ENCODE measurements at places on chromosomes 1 and 21.
A peak's percentile ranks its signal among the peaks of the same experiment; 100 is the strongest.

- DNase-seq, result no peak
These were observed 67.6 kb upstream of the C8B start for GRCh38 chr1:57033222-57034001.

DNA sequence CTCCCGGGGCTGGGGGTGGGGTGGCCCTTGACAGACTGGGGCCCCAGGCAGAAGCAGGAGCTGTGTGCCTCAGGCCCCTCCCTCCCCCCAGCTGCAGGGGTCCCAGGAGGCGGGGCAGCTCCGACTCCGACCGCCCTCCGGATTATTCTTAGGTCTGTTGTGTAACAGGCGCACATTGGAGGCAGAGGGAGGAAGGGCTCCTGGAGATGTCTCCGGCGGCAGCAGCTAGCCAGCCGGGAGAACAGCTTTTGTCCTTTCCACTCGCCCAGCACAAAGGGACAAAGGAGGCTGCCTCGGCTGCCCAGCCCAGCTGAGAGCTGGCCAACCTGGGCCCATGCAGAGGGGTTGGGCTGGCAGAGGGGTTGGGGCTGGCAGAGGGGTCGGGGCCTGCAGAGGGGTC is 29.7 kb upstream of the PLCH2 start:
- DNase-seq, result no peak

DNA sequence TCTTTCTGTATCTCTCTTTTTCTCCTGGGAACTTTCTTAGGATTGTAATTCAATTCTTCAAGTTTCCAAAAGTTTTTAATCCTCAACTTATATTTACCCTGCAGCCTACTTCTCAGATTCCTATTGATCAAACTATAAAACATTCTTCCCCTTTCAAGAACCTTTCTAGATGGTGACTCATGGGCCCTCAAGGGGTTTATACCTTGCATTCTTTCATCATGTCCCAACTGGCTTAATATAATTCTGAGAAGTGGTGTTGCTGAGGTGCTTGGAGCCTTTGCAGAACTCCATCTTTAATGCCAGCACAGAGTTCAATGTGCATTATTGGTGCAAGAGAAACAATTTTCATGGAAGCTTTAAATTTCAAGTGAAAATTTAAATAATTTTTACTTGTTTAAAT is 273.4 kb downstream of the VAV3 start:
- DNase-seq, result no peak

DNA sequence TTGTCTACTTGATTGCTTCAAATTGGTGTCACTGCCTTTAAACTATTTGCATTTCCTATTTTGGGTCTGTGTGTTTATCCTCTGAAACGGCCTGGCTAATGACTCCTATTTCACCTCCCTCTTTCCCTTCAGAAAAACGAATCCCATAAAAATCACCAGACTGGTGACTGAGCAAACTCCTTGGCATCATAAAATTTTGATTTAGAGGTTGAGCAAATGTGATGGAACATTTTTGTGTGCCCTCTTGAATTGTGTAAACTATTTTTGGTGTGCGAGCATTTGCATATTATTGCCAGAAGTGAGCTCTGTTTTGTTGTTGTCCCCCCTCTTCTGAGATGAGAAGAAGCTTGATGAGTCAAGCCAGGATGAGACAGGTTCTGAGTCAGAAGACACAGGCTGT is 316.1 kb downstream of the AJAP1 start:
- DNase-seq, result no peak

- DNase-seq, result no peak
These were observed 123.8 kb upstream of the RAB4A start for GRCh38 chr1:229147072-229147471.

GRCh38 chr1:193367863-193368262 is 181.4 kb upstream of the B3GALT2 start:
- DNase-seq, result no peak

GRCh38 chr1:157963713-157964112 is 29.7 kb upstream of the KIRREL1 start:
- DNase-seq, result no peak

- DNase-seq, result no peak
These were observed 39.2 kb upstream of the LRRC8D start for GRCh38 chr1:89781494-89782126.

DNA sequence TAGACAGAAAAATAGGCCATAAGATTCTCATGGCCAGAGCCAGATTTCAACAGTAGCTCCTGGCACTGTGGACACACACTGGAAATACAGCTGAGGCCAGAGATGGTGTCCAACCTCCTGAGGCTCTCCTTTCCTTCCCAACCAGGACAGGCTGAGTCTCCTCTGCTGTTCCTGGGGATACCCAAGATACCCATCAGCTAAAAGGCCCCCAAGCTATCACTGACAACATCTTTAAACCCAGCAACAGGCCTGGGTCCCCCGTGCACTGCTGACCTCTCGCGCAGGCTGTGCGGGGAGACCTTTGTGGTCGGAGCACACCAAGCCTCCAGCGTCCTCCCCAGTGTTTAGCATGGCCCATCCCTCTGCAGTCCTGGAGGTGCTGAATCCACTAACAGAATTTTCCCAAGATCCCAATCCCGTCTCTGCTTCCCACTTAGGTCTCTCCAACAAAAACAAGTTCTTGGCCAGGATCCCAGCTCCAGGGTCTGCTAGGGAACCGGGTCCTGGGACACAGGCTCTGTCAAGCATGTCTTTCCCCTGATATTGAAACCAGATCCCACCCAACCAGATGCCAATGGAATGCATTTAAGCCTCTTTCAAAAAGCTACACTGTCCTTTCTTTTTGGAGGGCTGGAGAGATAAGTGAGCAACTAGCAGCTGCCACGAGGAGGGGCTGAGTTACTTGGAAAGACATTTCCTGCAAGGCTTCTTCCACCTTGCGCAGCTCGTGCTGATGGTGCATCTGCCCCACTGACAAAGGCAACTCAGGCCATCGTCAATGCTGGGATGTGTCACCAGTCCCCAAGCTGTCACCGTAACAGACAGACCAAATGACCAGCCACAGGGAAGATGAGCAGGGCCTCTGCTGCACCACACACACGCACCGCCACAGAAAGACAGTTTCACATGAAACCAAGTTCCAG is 73.2 kb downstream of the BCAR3 start:
- DNase-seq, result no peak

DNA sequence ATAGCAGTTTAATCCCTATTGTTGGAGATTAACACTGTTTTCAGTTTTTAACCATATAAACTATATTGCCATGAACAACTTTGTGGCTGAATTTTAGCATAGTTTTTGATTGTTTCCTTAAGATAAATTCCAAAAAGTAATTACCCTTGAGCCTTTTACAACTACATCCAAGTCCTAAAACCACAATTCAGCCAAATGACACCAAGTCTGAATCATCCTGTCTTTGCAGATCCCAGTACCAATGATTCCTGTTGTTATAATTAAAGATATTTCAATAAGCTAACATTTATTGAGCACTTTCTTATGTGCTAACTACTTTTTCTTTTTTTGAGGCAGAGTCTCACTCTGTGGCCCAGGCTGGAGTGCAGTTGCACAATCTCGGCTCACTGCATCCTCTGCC is 35.6 kb downstream of the IL23R start:
- no peak for DNase-seq

- no peak for DNase-seq
These were observed 432.0 kb upstream of the BEND5 start for GRCh38 chr1:49208712-49209111.

GRCh38 chr1:90924982-90925381 is 96.9 kb downstream of the ZNF644 start:
- no peak for DNase-seq

GRCh38 chr1:32100359-32100758 is 7.5 kb upstream of the KPNA6 start:
- no peak for DNase-seq

GRCh38 chr1:160066829-160067745 is 2.9 kb downstream of the KCNJ10 start:
- DNase-seq, result no peak

- no peak for DNase-seq
These were observed 17.7 kb downstream of the CD1E start for GRCh38 chr1:158371188-158371953.

GRCh38 chr21:39805983-39806382 is 61.0 kb downstream of the IGSF5 start:
- DNase-seq, result no peak

- DNase-seq, result no peak
These were observed 33.9 kb downstream of the EIF2D start for GRCh38 chr1:206578068-206578977.

DNA sequence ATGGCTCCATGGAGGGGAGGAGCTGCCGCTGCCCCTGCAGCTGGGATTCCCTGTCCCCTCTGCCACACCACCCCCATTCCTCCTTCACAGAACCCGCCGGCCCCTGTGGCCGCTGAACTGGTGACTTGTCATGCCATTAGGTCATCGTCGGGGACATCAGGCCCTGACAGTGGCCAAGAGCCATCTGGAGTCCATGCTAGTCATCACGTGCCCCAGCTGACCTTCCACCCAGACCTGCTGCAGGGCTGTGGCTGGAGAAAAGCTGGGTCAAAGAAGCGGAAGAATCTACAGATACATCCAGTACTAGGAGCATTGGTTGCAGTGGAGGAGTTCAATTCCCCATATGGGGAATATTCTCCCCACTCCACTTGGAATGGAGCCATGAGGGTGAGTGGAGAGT is 78.1 kb downstream of the KCNJ15 start:
- DNase-seq, result no peak

GRCh38 chr1:223885614-223886013 is 39.9 kb upstream of the TP53BP2 start:
- no peak for DNase-seq

GRCh38 chr1:110800079-110800478 is 72.9 kb upstream of the CD53 start:
- DNase-seq, result no peak

DNA sequence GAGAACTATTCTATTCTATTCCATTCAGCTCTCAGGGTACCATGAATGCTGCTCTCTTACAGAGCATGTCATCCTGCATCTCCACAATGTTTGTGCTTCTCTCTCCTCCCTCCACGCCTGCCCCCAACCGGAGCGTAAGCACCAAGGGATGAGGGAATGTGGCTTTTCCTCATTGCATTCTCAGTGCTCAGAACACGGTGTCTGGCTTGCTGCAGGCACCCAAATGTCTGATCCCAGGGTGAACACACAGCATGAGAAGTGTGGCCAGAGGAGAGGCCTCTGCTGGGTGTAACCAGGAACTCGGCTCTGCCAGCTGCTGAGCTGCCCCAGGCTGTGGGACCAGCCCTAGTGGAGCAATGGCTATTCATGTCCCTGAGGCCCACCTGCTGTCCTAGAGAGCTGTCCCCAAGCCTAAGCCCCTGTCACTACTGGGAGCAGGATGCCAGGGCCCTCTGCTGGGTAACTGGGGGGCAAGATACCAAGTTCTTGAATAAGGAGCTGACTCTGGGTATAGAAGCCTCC is 38.3 kb downstream of the OLFML2B start:
- no peak for DNase-seq

DNA sequence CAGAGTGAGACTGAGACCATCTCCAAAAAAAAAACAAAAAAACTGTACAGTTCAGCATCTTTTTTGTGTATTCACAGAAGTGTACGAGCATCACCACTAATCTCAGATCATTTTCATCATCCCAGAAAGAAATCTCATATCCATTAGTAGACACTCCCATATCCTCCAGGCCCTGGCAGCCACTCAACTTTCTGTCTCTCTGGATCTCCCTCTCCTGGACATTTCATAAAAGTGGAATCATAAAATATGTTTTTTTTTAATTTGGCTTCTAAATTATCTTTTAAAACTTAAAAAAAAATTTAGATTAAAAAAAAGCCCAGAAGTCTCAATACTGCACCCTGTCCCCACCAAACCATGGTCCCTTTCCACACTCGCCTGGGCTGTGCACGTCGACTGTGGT is 22.1 kb downstream of the RIPPLY3 start:
- DNase-seq, result no peak

DNA sequence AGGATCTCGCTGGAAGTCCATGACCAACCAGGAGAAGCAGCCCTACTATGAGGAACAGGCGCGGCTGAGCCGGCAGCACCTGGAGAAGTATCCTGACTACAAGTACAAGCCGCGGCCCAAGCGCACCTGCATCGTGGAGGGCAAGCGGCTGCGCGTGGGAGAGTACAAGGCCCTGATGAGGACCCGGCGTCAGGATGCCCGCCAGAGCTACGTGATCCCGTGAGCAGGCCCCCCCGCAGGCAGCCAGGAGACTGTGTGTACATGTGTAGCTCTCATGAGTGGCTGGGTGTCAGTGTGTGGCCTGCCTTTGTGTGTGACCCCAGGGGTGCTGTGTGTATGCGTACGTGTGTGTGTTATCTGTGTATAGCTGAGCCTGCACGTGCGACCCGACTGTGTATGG is 27.2 kb downstream of the ETNK2 start:
- no peak for DNase-seq

DNA sequence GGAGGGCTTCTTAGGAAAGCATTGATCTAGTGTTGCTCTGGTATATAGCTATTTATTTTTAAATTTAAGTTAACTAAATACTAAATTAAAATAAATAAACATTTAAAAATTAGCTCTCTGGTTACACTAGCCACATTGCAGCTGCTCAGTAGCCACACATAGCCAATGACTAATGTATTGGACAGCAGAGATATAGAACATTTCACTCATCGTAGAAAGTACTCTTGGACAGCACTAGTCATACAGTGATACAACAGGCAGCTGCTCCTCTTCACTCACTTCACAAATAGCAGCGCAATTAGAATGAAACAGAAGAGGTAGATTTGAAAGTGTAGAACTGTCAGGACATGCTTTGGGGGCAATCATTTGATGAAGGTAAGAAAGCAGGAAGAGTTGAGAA is 245.4 kb downstream of the PBX1 start:
- DNase-seq, result no peak

- no peak for DNase-seq
These were observed 13.3 kb upstream of the NBL1 start for GRCh38 chr1:19630720-19631395.

DNA sequence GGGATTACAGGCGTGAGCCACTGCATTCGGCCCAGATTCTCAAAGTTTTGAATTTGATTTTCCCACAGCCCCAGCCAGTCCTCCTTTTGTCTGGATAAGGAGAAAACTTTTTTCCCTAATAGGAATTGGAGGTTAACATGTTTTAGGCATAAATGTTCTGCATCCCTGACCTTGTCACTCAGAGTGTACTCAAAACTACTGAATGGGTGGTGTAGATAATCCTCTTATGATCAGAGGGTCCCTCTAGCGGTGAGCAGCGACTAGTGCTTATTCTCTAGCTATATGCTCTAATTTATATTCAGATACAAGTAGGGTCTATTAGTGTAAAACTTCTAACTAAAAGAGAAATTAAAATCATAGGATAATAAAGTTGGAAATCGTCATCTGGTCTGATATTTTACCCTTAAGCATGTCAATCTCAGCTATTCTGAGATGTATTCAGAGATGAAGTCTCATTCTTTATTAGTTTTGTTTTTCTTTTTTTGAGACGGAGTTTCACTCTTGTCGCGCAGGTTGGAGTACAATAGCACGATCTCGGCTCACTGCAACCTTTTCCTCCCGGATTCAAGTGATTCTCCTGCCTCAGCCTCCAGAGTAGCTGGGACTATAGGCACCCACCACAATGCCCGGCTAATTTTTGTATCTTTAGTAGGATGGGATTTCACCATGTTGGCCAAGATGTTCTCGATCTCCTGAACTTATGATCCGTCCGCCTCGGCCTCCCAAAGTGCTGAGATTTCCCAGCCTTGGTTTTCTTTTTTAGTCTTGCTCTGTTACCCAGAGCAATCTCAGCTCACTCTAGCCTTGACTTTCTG is 2.7 kb upstream of the PSMD4 start:
- peak; percentile 0 for DNase-seq

Measured in NCI-H1417 treated with DMSO at 0.1 percent for 48 hours (cell line).